ENCODE measurements at places on chromosomes 7 and 10.
A peak's percentile ranks its signal among the peaks of the same experiment; 100 is the strongest.

DNA sequence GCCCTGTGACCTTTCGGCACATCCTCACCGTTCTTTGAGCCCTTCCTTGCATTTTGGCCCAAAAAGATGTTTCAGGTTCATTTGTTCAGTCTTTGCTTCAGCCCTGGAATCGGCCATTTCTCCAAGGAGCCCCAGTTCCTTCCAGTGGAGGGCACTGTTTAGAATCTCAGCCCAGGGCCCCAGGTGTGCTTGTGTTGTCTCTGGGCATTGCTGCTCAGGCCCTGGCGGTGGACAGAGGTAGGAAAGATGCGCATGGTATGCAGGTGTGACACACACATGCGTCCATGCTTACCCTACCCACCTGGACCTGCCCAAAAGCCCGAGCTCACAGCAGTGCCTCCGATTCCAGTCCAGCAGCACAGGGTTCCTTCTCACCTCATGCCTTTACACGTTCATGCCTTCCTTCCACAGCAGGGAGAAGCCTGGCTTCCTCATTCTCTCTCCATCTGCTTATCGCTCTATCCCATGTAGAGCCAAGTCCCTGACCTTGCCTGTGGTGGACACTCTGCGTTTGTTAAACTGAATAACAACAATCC, 70.6 kb downstream of the LHPP start:
- DNase-seq, result no peak

DNA sequence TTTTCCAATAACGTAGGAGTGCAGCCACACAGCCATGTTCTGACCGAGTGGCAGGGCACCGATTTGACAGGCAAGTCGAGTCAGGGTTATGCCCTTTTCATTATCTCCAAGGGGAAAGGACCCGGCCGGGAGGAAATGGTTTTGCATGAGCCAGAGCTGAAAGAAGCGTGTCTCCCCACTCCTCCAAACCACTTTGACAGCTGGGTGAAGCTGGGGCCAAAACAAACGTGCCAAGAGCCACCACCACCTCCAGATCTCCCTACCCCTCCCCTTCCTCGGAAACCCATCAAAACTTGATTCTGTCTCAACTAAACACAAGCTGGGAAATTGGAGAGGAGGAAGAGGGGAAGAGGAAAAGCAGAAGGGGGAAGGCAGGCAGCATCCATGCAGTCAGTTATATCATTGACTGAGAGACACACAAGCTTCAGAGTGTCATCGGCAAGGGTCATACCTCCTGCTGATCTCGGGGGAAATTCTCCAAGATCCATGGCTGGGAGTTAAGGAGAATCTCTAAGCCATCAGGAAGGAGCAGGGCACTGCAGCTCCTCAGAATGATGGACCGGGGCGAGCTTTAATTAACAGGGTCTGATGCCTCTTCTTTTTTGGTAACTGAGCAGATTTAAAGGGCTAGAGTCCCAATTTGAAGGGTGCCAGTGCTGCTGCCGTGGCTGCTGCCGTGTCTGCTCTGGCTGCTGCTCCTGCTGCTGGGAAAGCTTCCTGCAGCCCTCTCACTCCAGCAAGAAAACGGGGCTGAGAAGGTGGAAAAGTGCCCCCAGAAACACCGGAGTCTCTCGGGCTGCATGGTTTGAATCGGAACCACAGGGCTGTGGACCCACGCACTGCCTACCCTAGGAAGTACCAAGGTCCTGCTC, 34.7 kb upstream of the CALN1 start:
- DNase-seq, result no peak

GRCh38 chr7:31957090-31957720, 113.0 kb downstream of the PDE1C start:
- DNase-seq, result peak; percentile 58

DNA sequence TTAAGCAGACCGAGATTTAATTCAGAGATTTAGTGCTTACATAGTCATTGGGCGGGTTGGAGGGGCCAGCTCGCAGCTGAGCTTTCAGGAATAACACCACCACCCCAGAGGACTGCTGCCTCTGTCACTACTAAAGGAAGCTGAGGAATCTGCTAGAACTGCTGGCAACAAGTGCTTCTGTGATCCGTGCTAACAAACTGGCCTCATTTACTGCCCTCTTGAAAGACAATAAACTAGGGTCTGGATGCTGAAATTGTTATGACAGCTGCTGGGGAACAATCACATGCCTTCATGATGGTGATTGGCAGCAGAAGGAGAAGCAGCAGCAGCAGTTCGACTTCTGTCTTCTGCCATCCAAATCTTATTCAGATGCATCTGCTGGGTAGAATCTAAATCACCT, 285.5 kb upstream of the TAC1 start:
- no peak for DNase-seq

GRCh38 chr10:70576803-70577517, 25.6 kb downstream of the PRF1 start:
- no peak for DNase-seq

DNA sequence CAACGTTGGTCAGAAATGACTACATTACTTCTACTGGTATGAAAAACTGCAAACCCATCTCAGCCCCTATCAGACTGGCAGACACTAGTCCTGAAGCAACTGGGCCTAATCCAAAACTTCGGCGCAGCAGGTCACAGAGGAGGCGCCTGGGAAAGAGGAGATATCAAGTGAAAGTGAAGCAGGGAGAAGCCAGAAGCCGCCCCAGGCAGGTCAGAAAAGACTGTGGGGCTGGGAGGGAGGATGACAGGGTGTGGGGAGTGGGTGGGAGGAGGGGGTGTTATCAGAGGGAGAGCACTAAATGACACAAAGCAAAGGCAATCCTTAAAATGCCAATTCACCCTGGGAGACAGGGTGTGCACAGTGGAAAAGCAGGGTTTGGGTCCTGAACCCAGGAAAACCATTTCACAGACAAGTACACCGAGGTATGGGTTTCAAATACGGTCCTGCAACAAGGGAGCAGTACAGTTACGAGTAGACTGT, 731 bp downstream of the CHCHD3 start:
- peak; percentile 2 for DNase-seq

GRCh38 chr7:132497098-132497497, 79.2 kb downstream of the PLXNA4 start:
- no peak for DNase-seq

- no peak for DNase-seq
These were observed 5.1 kb downstream of the SH2D4B start for GRCh38 chr10:80542652-80543318.

- peak; percentile 94 for DNase-seq
These were observed 28.4 kb downstream of the BMPER start for GRCh38 chr7:33933611-33934281.

GRCh38 chr10:117140525-117140902, 2.4 kb upstream of the VAX1 start:
- DNase-seq, result no peak

- DNase-seq, result no peak
These were observed 419.1 kb downstream of the AUTS2 start for GRCh38 chr7:70017357-70017756.

DNA sequence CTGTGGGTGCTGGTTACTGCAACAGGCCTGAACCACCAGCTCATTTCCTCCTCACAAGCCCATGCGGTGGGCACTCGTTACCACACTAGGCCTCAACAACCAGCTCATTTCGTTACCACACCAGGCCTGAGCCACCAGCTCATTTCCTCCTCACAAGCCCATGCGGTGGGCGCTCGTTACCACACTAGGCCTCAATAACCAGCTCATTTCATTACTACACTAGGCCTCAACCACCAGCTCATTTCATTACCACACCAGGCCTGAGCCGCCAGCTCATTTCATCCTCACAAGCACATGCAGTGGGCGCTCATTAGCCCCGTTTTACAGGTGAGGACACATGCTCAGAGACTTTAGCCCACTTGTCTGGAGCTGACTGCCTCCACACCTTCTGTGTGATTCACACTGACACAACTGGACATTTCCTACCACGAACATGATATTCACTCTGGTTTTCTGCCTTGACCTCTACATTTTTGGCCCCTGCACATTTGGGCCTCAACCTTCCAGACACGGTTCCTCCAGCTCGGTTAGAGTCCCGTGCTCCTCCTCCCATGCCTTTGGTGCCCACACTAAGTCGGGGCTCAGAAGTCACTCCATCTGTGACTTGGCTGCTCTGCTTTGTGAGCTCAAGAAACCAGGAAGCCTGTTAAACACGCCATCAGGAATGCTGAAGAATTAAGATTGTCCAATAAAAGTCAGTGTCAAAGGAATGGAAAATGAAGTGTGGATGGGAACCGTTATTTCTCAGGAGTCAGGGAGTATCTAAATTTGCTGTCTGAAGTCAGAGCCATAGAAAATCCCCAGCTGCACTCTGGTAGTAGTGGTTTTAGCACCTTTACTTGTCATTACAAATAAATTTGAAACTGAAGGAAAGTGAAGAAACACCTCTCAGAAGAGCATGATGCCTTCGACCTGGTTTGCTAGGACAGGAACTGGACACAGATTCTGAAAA, 55.8 kb upstream of the LANCL2 start:
- no peak for DNase-seq

DNA sequence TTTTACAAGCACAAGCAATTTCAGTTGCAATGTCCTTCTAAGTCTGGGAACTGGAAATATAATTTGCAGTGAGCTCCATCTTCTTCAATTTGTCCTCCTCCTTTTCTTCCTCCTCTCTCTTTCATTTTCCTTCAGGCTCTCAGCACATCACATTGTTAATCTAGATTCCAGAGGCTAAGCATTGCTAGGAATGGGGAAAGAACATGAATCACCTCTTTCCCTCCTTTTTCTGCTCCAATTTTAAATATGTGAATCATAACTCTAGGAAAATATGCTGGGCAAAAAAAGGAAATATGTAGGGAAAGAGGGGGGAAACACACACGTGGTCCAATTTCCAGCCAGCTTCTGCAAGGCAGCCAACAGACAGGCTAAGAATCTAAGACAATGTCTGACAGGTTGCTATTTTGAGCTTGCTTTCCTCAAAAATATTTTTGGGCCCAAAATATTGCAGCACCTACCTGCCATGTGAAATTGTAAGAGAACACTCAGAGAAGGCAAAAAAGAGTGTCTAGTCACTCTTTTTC, 72.7 kb upstream of the NUPR2 start:
- no peak for DNase-seq

- DNase-seq, result peak; percentile 92
These were observed 26.9 kb upstream of the BPGM start for GRCh38 chr7:134619627-134620331.

GRCh38 chr7:101550641-101551541, 78.2 kb downstream of the MYL10 start:
- no peak for DNase-seq

DNA sequence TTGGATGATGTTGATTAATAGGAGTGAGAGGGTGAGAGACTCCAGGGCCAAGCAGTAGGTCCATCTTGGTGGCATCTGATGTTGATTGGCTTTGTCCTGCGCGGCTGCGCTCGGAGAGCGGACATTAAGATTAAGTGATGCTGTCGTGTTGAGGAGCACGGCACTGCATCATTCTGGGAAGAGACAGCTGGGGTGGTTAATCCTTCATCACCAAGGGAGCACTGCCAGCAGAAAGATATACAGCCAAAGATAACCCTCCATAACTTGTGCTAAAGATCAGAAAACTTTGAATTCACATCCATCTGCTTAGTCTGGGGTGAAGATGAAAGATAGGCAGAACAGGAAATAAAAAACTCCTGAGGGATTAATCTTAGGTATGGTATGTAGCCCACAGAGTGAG, 208.3 kb downstream of the LRMDA start:
- DNase-seq, result peak; percentile 39

GRCh38 chr10:89639326-89639725, 5.7 kb downstream of the PANK1 start:
- no peak for DNase-seq

- DNase-seq, result peak; percentile 88
These were observed 55.3 kb upstream of the INPP5A start for GRCh38 chr10:132482090-132482800.

- DNase-seq, result no peak
These were observed 19.0 kb downstream of the CLEC2L start for GRCh38 chr7:139542308-139543151.

- DNase-seq, result no peak
These were observed 13.2 kb downstream of the RASGEF1A start for GRCh38 chr10:43253461-43254198.

- DNase-seq, result no peak
These were observed 4.4 kb upstream of the MAD1L1 start for GRCh38 chr7:2237109-2237602.

DNA sequence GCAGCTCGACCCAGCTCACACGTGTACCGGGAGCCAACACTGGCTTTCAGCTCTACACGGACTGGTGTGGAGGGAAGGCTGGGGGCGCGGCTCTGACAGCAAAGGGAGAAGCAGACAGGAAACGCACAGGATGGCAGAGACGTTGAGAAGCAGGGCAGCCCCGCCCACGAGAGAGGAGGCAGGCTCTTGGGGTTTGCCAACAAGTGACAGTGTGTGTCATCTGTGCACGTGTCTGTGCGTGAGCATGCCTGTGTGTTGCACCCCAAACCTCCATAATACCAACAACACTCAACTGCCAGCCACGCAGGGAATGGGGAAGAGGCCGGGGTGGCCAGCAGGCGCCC, 64.4 kb upstream of the PDGFA start:
- no peak for DNase-seq

DNA sequence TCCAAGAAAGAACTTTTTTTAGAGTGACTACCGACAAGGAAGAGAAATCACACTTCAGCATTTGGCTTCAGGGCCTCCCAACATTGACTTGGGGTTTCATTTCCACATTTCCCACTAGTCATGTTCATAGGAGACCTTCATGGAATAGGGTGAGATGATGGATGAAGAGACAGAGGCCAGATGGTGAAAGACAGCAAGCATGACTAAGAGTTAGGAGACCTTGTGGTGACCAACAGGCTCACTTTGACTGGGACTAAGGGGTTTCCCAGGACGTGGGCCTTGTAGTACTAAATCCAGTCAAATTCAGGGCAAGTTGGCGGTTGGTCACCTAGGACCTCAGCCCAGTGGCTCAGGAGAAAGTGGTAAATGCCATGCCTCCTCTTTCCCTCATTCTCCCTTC, 3.0 kb upstream of the GIMAP5 start:
- DNase-seq, result no peak

GRCh38 chr7:73343671-73344380, 15.9 kb downstream of the FKBP6 start:
- DNase-seq, result no peak

GRCh38 chr10:110754375-110755105, 110.4 kb downstream of the RBM20 start:
- no peak for DNase-seq

- no peak for DNase-seq
These were observed 67.2 kb upstream of the LRGUK start for GRCh38 chr7:134059921-134060320.

DNA sequence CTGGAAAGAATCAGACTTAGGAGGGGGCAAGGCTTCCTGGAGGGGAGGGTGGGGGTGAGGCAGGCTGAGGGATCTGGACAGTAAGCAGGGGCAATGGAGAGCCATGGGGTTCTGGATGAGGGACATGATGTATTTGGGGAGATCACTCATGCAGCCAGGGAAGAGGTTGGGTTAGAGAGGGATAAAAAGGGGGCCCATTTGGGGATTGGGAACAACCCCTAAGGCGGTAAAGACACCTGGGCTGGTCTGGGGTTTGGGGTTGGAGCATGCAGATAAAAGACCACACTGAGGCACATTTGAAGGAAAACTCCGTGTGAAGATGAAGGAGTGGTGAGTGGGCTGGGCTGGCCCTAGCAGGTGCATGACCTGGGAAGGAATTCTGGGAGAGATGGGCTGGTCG, 30.8 kb downstream of the HIF1AN start:
- DNase-seq, result no peak

Measured in fibroblast of skin of right biceps (primary cell).